Brain (organoid and tissue), 16 donors: ENCODE measurements at places on chromosomes 6 and 20. TPM values are rescaled to one million over a fixed set of nuclear protein-coding genes. Genes with fewer than 3 reads are reported as not detected.
A peak's percentile ranks its signal among the peaks of the same experiment; 100 is the strongest.

- DNase-seq = peak; percentile 94
Observed at GRCh38 chr6:31729515-31729978, 448 bp upstream of the DDAH2 start.

- no peak for DNase-seq
Observed at GRCh38 chr6:169171016-169171415, 82.6 kb downstream of the THBS2 start.

Gene TRAPPC3L
- not detected for polyA plus RNA-seq

Gene VWA7
- polyA plus RNA-seq = 8.1 TPM

DNA sequence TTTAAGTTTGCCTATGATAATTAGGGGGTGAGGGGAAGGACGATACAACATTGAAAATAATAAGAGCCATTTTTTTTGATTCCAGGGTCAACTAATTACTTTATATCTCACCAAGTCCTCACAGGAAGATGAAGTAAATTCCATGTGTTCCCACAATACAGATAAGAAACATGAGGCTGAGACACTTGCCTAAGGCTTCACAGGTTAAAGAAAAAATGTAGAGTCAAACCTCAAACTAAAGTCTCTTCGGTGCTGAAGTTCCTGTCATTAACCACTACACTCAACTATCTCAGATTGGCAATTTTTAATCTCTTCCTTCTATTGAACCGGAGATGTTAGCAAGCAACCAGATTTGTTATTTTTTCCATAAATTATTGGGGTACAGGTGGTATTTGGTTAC is 33.0 kb downstream of the MRAP2 start:
- DNase-seq = no peak

Gene OGFRL1
- 5.1 TPM for polyA plus RNA-seq

Gene KLHDC3
- polyA plus RNA-seq = 379 TPM

Gene ENPP3
- 0.22 TPM for polyA plus RNA-seq

- no peak for DNase-seq
Observed at GRCh38 chr20:11546939-11547338, 370.8 kb upstream of the BTBD3 start.

GRCh38 chr20:17364681-17365080 is 137.8 kb downstream of the PCSK2 start:
- DNase-seq = no peak

GRCh38 chr6:27668442-27669294 is 195.8 kb upstream of the ZNF184 start:
- DNase-seq = peak; percentile 64

Gene PHACTR3
- 28.5 TPM for polyA plus RNA-seq

Gene TRIM10
- polyA plus RNA-seq = not detected

DNA sequence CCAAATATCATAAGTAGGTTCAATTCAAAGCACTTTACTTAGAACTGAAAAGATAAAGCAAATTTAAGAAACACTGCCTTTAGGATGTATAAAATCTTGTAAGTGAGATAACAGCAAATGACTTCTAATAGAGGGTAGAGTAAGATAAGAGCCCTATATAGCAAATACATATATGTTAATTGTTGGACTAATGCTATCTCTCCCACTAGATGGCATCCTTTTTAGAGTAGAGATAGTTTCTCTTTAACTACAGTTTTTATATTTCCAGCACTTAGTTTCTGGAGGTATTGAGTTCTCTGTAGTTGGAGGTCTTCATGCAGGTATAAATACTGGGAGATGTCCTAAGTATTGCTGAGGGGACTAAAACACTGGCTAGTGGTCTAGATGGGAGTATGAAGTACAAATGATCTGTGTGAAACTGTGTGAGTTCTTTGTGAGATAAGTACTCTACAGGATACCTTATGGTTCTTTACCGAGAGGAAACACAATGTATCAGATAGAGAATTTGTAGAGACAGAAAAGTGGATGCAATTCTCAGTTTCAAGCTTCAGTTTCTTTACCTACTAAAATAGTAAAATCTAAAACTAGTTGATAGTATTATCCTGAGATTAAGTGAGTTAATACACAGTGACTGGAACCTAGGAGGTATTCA is 399.3 kb downstream of the KHDRBS2 start:
- peak; percentile 12 for DNase-seq

GRCh38 chr6:107323133-107323785 is 136.1 kb downstream of the PDSS2 start:
- no peak for DNase-seq

DNA sequence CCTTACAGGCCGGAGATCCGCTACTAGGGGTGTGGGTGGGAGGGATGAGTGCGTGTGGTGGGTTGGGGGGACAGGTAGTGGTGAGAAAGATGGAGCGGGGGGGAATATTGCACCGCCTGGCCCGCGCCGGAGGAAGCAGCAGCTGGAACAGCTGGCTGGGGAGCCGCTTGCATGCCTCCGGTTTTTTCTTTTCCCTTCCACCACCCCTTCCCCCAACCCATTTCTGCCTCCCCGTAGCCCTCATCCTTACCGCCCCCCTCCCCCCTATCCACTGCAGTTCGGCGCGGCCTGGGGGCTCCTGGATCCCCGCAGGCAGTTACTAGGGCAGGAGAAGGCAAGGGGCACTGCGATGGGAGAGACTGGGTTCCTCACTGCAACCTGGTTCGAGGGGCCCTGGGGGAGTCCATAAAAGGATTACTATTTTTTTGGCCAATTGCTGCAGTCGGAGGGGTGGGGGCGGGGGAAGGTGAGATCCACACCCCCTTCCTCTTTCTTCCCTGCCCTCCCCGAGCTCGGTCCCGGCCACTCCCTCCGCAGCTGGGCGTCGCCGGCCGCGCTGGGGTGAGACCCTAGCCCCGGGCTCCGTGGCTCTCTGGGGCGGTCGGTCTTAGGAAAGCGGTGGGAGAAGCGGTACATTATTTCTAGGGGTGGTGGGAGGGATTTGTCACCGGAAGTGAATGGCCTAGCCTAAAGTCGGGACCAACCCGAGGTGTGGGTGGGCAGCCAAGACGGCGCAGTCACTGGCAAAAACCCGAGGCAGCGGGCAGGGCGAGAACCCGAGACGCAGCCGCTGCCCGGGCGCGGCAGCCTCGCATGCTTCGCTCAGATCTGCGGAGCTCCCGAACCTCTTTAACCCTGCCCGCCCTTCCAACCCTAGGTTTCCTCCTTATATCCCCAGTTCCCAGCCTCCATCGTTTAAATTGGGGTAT is 824 bp upstream of the TBCC start:
- DNase-seq = peak; percentile 96

DNA sequence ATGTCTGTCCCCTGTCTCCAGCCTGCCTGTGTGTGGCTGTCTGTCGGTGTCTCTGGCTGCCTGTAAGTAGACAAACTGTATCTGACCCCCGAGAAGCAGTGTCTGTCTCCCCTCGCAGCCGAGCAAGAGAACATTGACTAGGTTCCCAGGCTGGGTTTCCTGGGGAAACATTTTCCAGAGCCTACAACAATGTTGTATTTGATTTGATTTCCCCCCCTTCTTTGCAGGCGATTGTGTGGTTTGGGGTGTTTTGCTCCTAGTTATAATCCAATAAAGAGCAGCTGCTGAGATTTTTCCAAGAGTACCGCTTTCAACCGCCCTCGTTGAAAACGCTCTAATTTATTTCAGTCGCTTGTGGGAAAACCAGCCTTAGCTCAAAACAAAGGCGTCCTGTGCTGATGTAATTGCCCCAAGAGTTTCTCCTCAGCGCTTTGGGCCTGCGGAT is 92.6 kb downstream of the CDC5L start:
- DNase-seq = peak; percentile 53

GRCh38 chr20:44362466-44362940 is 7.0 kb downstream of the HNF4A start:
- DNase-seq = no peak

Gene ENPP5
- 3.1 TPM for polyA plus RNA-seq

- DNase-seq = no peak
Observed at GRCh38 chr6:147684906-147685305, 176.4 kb downstream of the SAMD5 start.

Gene DZANK1
- 2.5 TPM for polyA plus RNA-seq

Gene PNLDC1
- polyA plus RNA-seq = 0.36 TPM

Gene EDN3
- 0.87 TPM for polyA plus RNA-seq

- no peak for DNase-seq
Observed at GRCh38 chr6:111411046-111411445, 72.0 kb downstream of the REV3L start.

- DNase-seq = no peak
Observed at GRCh38 chr6:37190159-37190535, 20.2 kb downstream of the PIM1 start.

Gene C20orf144
- 0.14 TPM for polyA plus RNA-seq

DNA sequence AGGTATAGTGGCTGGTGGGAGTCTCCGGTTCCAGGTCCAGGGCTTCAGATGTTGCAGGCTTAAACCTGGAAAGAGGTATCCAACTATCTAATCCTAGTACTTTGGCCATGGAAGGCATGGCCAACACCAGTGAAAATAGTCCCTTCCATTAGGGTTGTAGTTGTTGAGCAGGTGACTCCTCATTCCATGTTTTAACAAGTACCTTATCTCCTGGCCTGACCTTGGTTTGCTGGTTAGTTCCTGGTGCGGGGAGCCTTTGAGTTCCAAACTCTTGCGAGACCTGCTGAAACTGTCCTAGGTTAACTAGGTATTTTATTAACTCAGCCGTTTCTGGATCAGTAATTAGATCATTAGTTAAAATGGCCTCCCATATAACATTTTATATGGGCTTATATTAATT is 165.1 kb upstream of the PROKR2 start:
- no peak for DNase-seq

Gene COQ3
- 14.4 TPM for polyA plus RNA-seq

- no peak for DNase-seq
Observed at GRCh38 chr20:41167118-41167470, 29.8 kb downstream of the PLCG1 start.

DNA sequence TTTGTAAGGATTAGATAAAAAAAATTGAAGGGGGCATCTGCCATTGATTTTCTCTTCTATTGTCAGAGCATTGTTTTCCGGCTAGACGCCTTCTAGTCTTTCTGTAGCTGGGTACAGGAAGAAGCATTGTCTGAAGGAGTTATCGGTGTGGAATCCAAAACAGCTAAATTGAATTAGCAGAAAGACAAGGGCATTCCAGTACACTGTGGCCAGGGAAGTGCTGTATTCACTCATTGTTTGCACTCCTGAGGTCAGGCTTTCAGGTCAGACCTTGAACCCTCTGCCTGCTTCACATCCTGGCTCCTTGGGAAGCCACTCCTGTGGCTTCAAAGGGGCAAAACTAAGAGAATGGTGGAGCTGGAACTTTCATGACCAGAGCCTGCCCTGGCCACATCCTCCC is 81.1 kb upstream of the SNAP25 start:
- no peak for DNase-seq

GRCh38 chr6:11013721-11014070 is 30.4 kb downstream of the ELOVL2 start:
- DNase-seq = no peak

GRCh38 chr20:48457193-48458002 is 370.4 kb downstream of the PREX1 start:
- DNase-seq = peak; percentile 60

Gene SSR1
- polyA plus RNA-seq = 51.3 TPM

DNA sequence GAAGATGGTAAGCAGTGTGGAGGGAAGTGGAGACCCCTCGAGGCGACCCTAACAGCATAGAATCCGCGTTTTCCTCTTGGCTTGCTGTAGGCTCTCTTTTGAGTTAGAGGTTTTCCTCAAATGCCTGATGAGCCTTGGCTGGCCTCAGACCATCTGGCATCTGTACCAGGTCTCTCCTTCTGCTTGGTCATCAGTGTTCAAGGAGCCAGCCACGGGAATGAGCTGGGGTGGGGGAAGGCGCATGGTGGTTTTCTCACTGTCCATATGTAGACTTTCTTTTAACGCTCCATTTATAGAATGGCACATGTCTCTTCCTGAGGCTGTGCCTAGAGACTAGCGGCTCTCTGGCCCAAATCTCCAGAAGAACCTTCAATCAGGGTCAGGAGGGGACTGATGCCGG is 8.1 kb upstream of the GUCA1A start:
- DNase-seq = no peak

GRCh38 chr20:22601361-22602141 is 17.2 kb upstream of the FOXA2 start:
- no peak for DNase-seq

DNA sequence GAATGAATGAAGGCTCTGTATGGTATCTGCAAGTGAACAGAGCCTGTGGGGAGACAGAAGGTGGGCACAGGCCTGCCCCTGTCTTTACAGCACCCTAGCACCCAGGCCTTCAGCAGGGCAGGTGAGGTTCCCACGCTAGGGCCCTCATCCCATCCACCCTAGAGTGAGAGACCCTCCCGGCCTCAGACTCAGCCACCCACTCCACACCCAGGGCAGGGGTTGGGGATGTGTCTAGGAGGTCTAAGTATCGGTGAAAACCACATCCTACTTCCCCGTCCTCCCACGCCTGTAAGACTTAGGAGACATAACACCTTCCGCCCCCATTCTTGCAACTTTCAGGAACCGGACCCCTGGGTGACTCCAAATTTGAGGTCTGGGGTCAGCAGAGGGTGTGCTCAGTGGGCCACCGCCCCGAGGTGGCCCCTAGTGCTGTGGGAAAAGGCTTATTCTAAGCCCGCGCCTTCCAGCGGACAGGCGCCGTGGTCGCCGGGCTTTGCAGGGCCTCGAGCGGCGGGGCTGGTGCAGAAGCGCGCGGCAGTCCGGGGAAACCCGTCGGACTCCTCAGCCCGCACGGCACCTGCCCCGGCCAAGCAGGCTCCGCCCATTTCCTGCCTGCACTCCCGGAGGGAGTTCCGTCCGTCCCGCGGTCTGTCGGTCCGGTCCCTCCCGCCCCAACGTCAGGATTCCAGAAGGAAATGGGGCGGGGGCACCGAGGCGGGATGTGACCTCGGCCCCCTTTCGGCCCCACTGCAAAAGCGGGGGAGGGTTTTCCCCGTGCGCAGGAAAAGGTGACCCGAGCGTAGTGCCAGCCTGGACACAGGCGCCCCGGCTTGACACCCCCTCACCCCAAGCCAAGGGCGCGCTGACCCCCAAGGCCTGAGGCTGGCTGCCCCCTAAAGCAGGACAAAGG is 868 bp downstream of the SAMD10 start:
- DNase-seq = peak; percentile 64

Gene UBD
- 0.42 TPM for polyA plus RNA-seq

DNA sequence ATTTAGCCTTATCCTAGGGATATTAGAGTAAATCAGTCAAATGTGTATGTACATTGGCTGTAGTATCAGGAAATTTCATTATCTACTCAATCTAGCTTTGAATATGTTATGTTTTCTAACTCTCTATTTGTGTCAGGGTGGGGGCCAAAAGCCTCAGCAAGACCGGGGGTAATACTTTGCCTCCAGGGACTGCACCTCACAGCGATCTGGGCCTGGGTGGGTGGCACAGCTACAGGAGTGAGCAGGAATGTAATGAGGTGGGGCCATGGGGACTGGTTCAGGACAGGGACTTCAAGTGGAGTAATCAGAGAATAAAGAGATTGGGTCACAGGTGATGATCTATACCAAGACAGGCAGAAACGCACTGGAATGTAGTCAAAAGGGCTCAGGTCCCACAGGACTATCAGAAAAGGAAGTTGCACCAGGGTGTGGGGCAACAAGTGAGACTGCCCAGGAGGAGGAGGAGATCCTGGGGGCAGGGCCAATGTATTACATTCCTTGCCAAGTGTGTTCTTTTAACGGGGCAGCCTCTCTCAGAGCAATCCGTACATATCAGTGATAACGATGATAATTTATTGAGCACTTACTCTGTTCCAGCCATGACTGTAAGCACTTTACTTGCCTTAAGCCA is 54.0 kb downstream of the PIGU start:
- DNase-seq = no peak

- DNase-seq = peak; percentile 80
Observed at GRCh38 chr6:14767226-14767625, 478.6 kb upstream of the JARID2 start.
